ENCODE measurements at places on chromosomes 5 and 9. TPM values are rescaled to one million over a fixed set of nuclear protein-coding genes. Genes with fewer than 3 reads are reported as not detected.

- no peak for DNase-seq
Observed at GRCh38 chr5:64814073-64814472, 45.3 kb downstream of the CWC27 start.

- peak; percentile 86 for DNase-seq
Observed at GRCh38 chr9:113454914-113455761, 8.4 kb upstream of the RGS3 start.

DNA sequence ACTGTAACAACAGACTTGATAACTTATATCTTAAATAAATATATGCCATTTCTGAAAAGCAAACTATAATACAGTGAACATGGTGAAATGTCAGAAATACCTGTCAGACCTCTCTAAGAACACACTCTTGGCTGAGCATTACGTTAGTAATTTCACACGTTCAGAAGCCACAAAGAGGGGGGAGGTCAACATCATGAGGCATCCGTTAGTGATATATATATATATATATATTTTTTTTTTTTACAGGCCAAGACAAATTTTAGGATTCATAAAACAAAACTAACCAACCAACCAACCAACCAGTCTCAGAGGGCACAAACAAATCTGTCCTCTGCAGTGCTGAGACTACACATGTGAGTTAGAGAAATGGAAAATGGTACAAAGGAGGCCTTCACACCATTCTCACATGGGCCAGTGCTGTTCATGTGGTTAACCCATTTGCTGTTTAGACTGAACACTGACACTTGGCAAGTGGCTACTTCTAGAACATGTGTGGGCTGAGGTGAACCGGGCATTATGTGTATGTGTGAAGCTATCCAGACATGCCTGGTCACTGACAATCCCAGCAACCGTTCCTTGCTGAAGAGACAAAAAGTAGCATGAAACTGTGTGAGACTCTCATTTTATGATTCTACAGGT, 54.5 kb downstream of the ELL2 start:
- DNase-seq = no peak

DNA sequence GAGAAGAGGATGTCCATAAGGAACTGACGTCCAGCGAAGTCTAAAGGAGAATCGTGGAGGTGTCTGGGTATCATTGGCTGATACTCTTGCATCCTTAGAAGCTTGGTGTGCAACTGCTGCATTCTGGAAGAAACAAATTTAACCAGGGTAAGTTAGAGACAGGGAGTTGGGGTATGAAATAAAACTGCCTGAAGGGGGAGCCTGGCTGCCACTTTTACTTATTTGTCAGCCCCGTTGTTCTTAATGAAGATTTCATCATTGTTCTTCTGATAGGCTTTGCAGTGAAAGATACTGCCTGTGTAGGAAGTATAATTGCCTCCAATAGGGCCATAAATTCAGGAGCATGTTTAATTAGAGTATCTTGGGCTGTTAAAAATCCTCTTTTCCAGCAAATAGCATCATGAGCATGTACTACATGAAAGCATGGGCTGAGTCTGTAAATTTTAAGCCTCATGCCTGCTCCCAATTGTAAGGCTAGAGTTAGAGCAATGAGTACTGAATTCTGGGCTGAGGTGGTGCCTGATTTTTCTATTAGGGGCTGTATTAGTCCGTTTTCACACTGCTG, 1264.5 kb upstream of the ACO1 start:
- peak; percentile 14 for DNase-seq

MCC gene
- total RNA-seq = 30.2 TPM

Measured in glomerular endothelial cell (primary cell).